COR-L47 (cell line): ENCODE measurements at places on chromosomes 6 and 20.

DNA sequence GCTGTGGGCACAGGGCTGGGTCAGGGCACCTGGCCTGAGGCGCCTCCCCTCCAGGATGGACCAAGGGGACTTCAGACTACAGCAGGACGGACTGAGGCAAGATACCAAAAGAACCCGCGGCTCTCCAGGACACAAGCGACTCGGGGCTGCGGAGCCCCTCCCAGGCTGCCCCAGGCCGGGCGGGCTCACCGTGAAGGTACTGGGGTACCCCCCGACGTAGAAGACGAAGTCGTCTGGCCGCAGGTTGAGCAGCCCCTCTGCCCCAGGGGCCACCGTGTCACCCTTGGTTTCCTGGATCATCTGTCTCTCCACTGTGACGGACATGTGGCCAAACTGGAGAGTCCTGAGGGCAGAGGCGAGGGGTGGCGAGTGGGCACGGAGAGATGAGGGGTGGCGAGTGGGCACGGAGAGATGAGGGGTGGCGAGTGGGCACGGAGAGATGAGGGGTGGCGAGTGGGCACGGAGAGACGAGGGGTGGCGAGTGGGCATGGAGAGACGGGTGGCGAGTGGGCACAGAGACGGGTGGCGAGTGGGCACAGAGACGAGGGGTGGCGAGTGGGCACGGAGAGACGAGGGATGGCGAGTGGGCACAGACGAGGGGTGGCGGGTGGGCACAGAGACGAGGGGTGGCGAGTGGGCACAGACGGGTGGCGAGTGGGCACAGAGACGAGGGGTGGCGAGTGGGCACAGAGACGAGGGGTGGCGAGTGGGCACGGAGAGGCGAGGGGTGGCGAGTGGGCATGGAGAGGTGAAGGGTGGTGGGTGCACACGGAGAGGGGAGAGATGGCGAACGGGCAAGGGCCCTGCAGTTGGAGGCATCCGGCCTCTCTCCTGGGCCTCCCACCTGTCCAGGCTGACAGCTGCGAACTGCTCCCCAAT, 10.9 kb downstream of the ADRM1 start:
- DNase-seq, result no peak

- DNase-seq, result no peak
Observed at GRCh38 chr20:492159-492558, 29.8 kb upstream of the TBC1D20 start.

- DNase-seq, result no peak
Observed at GRCh38 chr6:158672726-158673125, 22.9 kb downstream of the SYTL3 start.

GRCh38 chr20:5727018-5727515, 23.1 kb upstream of the SHLD1 start:
- no peak for DNase-seq

- DNase-seq, result no peak
Observed at GRCh38 chr20:49462626-49463025, 19.8 kb downstream of the KCNB1 start.

- no peak for DNase-seq
Observed at GRCh38 chr6:15887491-15888461, 224.9 kb upstream of the DTNBP1 start.

DNA sequence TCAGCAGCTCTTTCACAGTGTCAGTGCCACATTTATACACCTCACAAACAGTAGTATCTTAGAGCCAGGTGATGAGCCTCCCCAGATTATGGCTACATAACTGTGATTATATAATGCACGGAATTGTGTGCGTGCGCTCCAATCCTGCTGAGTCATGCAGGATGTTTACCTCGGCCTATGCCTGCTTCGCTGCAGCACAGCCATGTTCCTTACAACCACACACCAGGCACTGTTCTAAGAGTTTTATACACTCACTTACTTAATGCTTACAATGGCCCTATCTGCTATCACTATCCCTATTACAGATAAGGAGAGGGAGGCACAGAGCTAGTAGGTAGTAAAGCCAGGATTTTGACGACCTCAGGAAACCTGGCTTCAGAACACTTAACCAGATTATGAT, 7.3 kb downstream of the ZKSCAN3 start:
- no peak for DNase-seq

GRCh38 chr6:14610141-14610540, 492.6 kb downstream of the CD83 start:
- DNase-seq, result no peak
